HS-5 (cell line): ENCODE measurements at places on chromosomes 1 and 21.

DNA sequence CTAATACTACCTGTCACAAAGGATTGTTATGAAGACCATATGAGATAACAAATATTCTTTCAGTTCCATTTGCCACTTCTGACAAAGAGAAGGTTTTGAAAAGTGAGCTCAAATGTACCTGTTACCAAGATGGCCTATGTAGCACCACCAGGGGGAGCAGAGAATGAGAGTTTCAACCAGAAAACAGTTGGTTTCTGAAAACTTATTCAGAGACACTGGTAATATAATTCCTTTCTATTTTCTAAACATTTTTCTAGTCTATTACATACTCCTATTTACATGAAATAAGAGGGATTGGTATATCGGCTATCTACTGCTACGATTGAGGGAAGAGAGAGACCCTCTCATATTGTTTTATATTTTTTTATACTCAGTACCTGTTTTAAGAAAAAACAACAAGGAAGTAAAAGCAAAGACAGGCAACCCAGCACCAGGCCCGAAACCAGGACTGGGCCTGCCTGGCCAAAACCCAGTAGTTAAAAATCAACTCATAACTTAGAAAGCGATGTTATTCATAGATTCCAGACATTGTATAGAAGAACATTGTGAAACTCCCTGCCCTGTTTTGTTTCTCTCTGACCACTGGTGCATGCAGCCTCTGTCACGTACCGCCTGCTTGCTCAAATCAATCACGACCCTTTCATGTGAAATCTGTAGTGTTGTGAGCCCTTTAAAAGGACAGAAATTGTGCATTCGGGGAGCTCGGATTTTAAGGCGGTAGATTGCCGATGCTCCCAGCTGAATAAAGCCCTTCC, 48.3 kb downstream of the IL23R start:
- DNase-seq = no peak

- DNase-seq = no peak
Observed at GRCh38 chr1:231665101-231665500, 38.5 kb downstream of the DISC1 start.

GRCh38 chr1:28602536-28603439, 10.7 kb downstream of the RAB42 start:
- DNase-seq = peak; percentile 66

DNA sequence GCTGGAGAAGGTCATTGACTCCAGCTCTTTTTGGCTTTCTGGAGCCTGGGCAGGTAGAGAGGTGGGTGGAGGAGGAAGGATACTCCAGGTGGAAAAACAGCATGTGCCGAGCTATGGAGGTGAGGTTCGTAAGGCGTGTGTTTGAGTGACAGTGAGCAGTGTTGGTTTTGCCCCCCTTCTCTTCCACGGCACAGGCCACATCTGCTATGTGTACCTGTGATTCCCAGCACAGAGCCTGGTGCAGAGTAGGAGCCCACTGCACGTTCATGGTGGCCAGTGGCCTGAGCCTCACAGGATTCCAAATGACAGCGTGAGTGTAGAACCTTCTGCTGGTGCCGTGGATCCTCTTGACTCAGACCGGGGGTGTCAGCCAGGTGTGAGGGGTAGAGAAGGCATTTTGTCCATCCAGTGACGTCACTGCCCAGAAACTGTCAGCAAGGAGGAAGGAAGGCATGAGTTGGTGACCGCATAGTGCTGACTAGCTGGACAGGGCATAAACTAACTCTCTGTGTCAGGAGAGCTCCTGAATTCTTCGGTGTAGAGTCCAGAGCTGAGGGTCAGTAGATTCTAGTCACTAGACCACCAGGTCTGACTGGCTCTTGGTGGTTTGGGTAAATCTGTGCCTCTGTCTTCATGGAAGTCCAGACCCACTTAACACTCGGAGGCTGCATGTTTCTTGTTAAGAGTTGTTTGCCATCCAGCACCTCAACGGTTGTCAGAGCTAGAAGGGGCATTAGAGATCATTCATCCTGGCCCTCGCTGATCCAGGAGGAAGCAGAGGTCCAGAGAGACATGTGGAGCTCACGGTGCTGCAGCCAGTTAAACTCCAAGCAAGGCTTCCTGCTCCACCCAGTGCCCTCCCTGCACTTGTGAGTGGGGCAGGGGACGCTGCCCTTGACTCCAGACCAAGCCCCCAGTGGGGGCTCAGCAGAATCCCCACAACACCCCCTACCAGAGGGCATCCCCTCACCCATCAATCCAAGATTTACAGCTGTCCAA, 3.8 kb downstream of the QSOX1 start:
- no peak for DNase-seq

DNA sequence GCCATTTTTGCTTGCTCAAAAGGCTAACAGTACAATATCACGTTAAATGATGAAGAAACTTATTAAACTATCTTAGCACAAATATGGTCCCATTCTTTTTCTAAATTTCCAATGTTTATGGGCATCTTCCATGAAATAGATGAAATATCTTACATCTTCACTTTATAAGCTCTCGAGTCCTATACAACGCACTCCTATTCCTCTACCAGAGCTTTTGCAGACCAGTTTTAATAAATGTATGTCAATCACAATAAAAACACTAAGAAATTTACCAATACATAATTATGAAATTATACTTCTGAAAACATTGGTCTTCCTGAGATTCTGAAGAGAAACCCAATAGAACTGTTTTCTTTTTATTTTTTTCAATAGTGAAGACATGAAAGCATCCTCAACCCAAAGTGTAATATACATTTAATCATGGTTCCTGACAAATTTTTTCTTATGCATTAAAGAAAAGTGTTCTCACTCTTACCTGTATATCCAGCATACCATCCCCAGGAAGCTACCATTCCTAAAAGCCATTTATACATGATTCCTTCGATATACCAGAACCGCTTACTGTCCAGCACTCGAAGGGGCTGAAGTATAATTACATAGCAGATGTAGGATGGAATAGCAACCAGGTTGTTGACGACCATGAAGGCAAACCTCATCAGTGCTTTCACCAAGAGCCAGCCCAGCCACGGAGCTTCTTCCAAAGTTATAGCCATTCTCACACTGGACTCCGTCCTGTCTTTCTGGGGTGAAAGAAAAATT, 1.8 kb downstream of the LPGAT1 start:
- DNase-seq = no peak

- DNase-seq = no peak
Observed at GRCh38 chr1:224720216-224720615, 104.1 kb downstream of the CNIH3 start.

DNA sequence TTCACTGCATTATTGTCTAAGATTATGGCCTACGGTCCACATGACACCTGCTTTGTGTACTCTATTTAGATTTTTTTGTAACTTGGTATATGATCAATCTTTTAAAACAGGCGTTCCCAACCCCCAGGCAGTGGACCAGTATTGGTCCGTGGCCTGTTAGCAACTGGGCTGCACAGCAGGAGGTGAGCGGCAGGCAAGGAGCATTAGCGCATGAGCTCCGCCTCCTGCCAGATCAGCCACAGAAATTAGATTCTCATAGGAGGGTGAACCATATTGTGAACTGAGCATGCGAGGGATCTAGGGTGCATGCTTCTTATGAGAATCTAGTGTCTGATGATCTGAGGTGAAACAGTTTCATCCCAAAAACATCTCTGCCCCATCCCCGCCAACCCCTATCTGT, 228.4 kb upstream of the NR5A2 start:
- DNase-seq = no peak

DNA sequence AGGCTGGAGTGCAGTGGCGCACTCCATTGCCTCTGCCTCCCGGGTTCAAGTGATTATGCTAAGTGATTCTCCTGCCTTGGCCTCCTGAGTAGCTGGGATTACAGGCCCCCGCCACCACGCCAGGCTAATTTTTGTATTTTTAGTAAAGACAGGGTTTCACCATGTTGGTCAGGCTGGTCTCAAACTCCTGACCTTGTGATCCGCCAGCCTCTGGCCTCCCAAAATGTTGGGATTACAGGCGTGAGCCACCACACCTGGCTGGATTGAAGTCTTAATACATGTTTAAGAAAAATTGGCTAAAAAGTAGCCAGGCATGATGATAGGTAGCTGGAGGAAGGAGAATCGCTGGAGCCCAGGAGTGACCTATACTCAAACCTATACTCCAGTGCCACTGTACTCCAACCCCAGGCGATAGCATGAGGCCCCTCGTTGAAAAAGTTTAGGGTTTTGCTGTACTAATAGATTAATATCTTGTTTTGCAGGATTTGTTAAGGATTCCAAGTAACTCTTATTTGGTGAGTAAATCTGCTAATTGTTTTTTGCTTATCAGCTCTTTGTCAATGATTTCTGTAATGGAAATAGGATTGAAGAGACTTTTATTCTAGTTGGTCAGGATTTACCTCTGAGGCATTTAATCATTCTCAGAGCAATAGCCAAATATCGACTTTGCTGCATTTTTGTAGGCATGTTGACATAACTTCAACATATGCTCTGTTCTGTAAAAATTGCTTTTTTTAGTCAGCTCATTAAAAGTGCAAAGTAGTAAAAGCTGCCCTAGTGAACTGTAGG, 2.0 kb downstream of the RCC1 start:
- DNase-seq = no peak

DNA sequence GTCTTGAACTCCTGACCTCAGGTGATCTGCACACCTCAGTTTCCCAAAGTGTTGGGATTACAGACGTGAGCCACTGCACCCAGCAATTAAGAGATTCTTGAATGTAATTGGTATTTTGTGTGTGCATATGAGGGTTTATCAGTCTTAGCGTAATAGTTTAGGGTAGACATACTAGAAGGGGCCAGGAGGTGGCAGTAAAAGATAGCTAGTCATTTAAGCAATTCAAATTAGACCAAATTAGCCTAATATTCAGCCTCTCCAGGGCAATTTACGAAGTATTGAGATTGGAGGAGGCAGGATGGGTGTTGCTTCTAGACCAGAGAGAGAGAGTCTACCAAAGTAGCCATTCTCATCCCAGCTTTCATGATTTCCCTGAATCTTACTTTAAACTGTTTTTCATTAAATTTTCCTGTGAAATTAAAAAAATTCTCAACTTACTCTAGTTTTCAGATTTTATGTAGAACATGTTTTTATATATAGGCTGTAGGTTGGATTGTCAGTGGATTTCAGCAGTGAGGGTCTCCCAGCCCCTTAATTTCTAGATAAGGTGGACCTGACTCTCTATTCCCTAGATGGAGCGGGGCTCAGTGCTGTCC, 119.7 kb downstream of the HHAT start:
- peak; percentile 29 for DNase-seq
